Diencephalon (tissue), 1 donor: ENCODE measurements at places on chromosomes 12 and 14. TPM values are rescaled to one million over a fixed set of nuclear protein-coding genes. Genes with fewer than 3 reads are reported as not detected.

NANOG gene
- total RNA-seq, result not detected

CLEC4D gene
- total RNA-seq, result not detected

KLRD1 gene
- under 0.01 TPM for total RNA-seq

MRPS35 gene
- total RNA-seq, result 91.3 TPM

MPHOSPH9 gene
- total RNA-seq, result 81.0 TPM

HSPB8 gene
- 9.2 TPM for total RNA-seq

CEP83 gene
- 31.1 TPM for total RNA-seq

NEUROD4 gene
- 0.23 TPM for total RNA-seq

CIROP gene
- not detected for total RNA-seq

RITA1 gene
- 20.8 TPM for total RNA-seq

CNPY2 gene
- 39.9 TPM for total RNA-seq

AICDA gene
- not detected for total RNA-seq

MYG1 gene
- 41.5 TPM for total RNA-seq

GPRC5D gene
- total RNA-seq, result not detected

NDUFA9 gene
- 41.5 TPM for total RNA-seq

PTPRR gene
- total RNA-seq, result 22.1 TPM

TRAFD1 gene
- 40.6 TPM for total RNA-seq

PLXNC1 gene
- 111 TPM for total RNA-seq

TBX3 gene
- total RNA-seq, result 7.6 TPM

GARIN6 gene
- total RNA-seq, result not detected

KCNMB4 gene
- 22.4 TPM for total RNA-seq

STAC3 gene
- total RNA-seq, result 1.4 TPM

GMPR2 gene
- 48.9 TPM for total RNA-seq

KCNH5 gene
- total RNA-seq, result 10.6 TPM

RNASE3 gene
- total RNA-seq, result not detected

PCK2 gene
- 3.0 TPM for total RNA-seq

IFNG-AS1 gene
- total RNA-seq, result not detected

SYNDIG1L gene
- 32.8 TPM for total RNA-seq
